ENCODE measurements at places on chromosomes 11 and 22.
A peak's percentile ranks its signal among the peaks of the same experiment; 100 is the strongest.

- DNase-seq: no peak
These were observed 17.6 kb upstream of the TMA7B start for GRCh38 chr22:39942439-39943230.

- no peak for DNase-seq
These were observed 17.4 kb upstream of the CSNK2A3 start for GRCh38 chr11:11370255-11370961.

DNA sequence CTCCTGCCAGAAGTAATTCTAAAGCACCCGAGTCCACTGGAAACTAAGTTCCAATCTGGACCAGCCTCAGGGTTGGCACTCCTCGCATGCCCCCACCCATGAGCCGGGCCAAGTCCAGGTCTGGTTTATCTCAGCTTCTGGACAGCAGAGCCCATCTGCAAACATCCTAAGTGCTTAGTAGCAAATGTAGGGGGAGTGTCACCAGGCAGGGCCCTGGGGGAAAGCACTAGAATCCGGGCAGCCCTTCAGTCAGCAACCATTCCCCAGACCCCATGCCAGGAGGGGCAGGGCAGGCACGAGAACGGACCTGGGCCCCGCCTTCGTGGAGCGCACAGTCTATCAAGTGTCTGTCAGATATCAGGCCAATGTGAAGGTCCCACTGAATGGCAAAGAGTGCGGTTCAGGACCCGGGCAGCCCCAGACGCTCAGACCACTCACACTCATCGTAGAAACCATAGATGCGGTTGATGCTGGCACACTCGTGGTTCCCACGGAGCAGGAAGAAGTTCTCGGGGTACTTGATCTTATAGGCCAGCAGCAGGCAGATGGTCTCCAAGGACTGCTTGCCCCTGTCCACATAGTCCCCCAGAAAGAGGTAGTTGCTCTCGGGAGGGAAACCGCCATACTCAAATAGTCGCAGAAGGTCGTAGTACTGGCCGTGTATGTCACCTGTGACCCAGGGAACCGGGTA, 1.3 kb downstream of the PPP1CA start:
- DNase-seq: no peak

GRCh38 chr11:83033371-83033770, 38.3 kb downstream of the RAB30 start:
- peak; percentile 11 for DNase-seq

GRCh38 chr11:117583063-117583801, 213.8 kb downstream of the DSCAML1 start:
- DNase-seq: no peak

GRCh38 chr11:103887001-103887658, 149.3 kb upstream of the DDI1 start:
- no peak for DNase-seq

DNA sequence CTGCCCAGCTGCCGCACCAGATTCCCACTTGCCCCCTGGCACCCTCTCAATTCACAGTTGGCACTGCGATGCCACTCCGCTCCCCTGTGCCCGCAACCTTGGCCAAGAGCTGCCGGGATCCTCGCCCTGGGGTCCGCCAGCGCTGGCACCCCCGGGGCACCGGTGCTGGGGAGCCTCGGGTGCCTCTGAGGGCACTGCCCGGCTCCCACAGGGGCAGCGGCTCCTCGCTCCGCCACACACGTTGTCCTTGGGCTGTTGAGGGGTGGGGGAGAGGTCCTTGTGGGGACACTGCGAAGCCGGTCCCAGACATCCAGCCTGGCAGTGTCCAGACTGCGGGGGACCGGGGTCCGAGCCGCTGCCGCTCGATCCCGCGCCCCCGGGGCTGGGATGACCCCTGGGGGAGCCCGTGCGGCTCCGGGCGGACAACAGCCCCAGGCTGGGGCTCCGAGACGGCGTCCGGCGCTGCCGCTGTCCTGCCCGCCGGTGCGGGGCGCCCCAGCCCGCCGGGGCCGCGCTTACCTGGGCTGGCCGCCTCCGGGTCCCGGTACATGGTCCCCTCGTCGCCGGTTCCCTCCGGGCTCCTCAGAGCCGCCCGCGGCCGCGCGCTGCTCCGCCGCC, 496 bp downstream of the SYT7 start:
- no peak for DNase-seq

DNA sequence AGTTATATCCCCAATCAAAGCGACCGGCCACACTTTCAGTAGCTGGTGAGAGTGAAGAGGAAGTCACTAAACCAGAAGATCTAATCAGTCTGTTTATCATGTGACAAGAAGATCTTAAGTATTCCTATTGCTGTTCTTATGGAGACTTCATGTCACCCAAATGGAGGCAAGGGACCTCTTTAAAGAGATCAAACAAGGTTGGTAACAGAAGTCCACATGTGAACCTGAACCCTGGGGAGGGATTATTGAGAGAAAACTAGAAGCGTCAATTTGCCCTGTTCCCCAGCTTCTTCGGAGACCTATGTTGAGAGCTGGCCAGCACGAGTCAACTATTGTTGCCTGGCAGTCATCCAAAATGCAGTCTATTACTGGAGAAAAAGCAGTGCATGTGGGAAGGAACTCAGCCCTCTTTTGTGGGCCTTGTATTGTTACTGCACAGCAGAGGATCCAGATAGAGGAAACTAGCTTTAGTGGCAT, 76.9 kb upstream of the CTSC start:
- no peak for DNase-seq

DNA sequence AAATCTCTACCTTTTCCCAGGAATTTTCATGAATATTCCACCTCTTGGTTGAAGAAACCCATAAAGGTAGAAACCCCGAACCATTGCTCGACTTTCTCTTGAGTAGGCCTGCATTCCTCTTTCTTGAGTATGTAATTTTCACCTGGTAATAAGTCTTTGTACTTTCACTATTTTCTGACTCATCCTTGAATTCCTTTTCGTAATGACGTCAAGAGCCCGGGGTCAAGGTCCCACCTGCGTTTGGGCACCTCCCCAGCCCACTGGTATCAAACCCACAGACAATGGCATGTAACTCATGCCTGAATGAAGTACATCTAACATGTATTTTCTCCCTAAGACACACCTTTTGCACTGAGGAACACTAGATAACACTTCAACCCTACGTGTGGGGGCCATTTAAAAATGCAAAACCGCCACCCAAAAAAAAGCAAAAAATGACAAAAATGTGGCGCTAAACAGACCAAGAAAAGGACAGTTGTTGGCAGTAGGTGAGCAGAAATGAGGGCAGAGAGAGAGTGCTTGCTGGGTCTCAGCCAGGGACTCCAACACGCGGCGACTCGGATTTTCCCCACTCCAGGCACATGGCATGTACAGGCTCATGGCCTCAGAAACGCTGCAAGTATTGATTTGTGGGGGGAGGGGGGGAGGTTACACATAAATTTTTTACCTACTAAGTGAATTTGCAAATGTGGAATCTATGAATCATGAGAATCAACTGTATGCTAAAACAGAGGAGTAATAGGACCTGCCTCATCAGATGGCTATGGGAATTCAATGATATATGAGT, 4.1 kb upstream of the C11orf24 start:
- DNase-seq: no peak

GRCh38 chr11:123406441-123407129, 23.5 kb upstream of the GRAMD1B start:
- DNase-seq: peak; percentile 54

- DNase-seq: no peak
These were observed 9.5 kb downstream of the STK33 start for GRCh38 chr11:8584511-8584910.

DNA sequence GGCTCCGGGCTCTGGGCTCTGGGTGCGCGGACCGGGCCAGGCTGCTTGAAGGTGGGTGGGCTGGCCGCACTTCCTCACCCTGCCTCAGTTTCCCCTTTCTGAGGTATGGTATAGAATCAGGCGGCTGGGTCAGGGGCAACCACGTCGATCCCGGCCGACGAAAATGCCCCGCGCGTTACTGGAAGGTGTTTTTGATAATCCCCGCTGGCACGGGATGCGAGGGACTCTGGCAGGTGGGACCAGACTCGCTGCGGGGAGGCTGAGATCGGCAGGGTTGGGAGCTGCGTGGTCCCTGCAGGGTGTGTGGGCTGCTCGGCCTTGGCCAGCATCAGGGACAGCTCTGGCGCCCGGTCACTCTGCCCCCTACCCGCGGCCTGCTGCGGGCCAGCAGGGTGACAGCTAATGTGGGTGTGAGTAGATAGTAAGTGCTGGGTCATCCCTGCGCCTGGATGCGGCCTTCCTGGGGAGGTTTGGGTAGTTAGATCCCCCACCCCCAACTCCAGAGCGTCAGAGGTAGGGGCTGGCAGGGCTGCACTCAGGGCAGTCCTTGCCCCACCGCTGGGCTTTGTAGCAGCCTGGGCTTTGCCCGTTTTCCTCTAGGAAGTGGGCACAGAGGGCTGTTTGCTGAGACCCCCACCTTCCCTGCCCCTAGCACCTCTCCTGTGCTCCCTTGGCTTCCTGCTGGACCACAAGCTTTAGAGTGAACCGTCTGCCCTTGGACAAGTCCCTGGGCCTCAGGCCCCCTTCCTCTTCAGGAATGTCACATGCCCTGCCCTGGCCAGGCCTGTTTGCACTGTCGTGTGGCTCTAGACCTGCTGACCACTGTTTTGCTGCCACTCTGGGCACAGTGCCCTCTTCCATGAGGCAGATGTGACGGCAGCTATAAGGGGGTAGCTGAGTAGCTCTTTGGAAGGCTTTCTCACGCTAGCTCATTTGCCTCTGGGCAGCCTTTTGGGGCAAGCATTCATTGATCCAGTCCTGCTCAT, 579 bp downstream of the TANGO2 start:
- peak; percentile 12 for DNase-seq
